ENCODE measurements at places on chromosomes 7 and 10.
A peak's percentile ranks its signal among the peaks of the same experiment; 100 is the strongest.

- no peak for DNase-seq
Measured at GRCh38 chr10:14554491-14555205, 220.0 kb downstream of the FAM107B start.

- no peak for DNase-seq
Measured at GRCh38 chr7:136116186-136116585, 139.0 kb upstream of the MTPN start.

- no peak for DNase-seq
Measured at GRCh38 chr10:17249820-17250219, 21.8 kb downstream of the VIM start.

- DNase-seq: no peak
Measured at GRCh38 chr7:150381785-150382122, 2.6 kb downstream of the ZNF775 start.

DNA sequence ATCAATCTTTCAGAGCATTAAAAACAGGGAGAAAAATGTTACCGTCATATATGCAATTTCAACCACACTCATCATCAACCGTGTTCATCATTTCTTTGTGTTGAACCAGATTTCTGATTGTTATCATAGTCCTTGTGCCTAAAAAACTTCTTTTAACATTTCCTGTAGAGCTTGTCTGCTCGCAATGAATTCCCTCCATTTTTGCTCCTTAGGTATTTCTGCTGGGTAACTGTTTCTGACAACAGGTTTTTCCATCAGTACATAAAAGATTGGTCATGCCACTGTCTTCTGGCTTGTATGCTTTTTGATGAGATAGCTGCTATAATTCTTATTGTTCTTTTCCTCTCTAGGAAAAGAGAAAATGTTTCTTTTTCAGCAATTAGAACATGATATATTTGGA lies 8.6 kb upstream of the RBM33 start:
- DNase-seq: no peak

GRCh38 chr7:37411444-37412034 lies 37.1 kb downstream of the ELMO1 start:
- DNase-seq: no peak

DNA sequence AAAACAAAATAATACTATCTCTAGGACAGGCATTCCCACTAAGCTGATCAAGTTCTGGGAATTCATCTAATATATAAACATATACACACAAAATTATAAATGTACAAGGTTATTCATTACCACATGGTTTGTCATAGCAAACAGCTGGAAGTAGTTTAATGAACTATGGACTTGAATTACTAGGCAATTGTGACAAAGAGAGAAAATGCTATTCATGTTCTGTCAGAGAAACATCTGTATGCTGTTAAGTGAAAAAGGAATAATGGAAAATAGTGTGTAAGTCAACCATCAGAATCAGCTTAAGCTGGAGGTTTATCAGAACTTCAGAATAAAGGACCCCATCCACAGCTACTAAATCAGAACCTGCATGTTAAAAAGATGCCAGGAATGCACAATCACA lies 2.8 kb downstream of the ZNF248 start:
- DNase-seq: no peak

GRCh38 chr10:11742779-11743298 lies 657 bp downstream of the ECHDC3 start:
- DNase-seq: no peak

- DNase-seq: no peak
Measured at GRCh38 chr7:107390916-107391315, 78.9 kb upstream of the GPR22 start.

DNA sequence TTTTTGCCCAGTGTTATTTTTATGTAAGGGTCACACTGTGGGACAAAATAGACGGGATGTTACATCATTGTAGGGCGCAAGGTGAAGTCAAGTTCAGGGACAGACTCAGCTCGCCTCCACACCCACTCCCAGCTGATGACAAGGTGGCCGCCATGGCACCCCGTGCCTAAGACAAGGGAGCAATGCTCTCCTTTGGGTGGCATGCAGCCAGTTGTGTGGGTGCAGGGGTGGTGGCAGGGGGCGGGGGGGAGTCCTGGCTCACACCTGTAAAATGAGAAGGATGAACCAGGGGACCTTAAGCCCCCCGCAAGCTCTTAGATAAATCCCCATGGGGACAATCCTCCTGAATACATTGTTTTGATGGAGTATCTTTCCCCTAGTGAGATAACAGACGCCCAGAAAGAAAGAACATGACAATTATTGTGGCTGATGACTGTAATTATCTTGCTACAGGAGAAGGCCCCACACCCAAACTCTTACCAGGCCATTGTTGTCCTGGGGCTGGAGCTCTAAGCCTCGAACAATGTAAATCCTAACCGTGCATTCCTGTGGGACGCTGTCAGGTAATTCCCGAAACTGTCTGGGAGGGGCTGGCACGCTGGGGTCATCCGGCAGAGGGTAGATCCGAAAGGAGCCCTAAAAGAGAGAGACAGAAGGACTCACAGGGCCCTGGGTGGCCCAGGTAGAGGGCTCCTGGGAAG lies 148.7 kb downstream of the MYOF start:
- no peak for DNase-seq

GRCh38 chr10:129477051-129477450 lies 10.0 kb downstream of the MGMT start:
- DNase-seq: no peak

DNA sequence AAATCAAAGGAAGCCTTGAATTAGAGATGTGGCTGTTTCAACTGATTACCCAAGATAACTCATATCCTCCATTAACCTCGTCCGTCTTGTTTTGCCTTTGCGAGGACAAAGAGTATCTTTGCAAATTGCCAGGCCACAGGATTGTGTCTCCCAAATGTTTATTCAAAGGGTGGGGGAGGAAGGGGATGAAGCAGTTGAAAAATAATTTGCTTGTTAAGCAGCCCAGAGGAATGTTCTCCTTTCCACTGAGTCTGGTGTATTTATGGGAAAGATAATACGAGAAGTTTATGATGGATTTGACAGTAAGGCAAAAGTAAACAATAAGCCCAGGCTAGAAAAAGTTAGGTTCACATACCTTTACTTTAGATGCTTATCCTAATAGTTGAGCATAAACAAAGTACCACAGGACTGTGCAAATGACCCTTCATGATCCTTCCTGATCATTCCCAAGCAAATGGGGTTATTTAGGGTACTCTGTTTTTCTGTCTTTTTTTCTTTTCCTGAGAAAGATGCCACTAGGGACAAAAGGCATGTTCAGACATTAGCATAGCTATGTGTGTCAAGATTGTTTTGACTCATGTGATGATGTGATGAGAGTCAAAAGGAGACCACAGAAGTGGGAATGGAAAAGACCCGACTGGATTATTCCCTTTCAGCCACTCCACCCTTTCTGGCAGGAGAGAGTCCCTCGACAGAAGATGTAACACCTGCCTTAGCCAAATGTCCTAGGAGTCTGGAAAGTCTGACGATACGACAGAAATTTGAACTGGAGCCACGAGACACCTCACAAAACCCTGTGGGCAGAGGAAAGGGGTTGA lies 243.0 kb upstream of the GLI3 start:
- no peak for DNase-seq

- DNase-seq: peak; percentile 62
Measured at GRCh38 chr10:87771871-87772500, 46.0 kb downstream of the ATAD1 start.

GRCh38 chr10:79406683-79407422 lies 38.6 kb downstream of the ZCCHC24 start:
- DNase-seq: no peak

DNA sequence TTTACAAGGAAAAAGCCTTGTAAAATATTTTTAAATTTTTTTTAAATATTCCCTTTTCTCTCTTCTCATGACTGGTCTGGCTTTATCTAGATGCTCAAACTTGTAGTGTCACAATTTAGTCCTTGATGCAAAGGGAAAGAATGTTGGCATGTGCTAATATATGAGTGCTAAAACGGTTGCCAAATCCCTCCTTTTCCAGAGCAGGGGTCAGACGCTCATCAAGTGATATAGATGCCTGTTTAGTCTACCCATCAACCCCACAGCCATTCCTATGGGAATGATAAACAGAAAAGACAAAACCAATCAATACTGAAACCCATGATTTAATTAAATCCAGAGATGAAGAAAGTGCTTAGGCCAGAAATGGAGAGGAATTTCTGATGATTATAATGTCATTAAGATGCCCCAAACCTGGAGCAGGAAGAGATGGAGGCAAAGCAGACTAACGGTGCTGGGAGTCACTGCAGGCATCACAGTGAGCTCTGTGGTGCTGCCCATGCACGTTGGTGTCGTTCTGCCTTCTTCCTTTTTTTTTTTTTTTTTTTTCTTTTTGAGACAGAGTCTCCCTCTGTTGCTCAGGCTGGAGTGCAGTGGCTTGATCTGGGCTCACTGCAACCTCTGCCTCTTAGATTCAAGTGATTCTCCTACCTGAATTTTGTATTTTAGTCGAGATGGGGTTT lies 210.1 kb upstream of the STK17A start:
- DNase-seq: no peak

- DNase-seq: no peak
Measured at GRCh38 chr10:47036771-47037170, 125.5 kb downstream of the PTPN20 start.

Measured in hematopoietic multipotent progenitor cell treated with erythropoietin and hydrocortisone succinate and interleukin-3 and kit ligand, for 15 days (in vitro differentiated cells).